ENCODE measurements at places on chromosomes 12 and 14. TPM values are rescaled to one million over a fixed set of nuclear protein-coding genes. Genes with fewer than 3 reads are reported as not detected.

DNA sequence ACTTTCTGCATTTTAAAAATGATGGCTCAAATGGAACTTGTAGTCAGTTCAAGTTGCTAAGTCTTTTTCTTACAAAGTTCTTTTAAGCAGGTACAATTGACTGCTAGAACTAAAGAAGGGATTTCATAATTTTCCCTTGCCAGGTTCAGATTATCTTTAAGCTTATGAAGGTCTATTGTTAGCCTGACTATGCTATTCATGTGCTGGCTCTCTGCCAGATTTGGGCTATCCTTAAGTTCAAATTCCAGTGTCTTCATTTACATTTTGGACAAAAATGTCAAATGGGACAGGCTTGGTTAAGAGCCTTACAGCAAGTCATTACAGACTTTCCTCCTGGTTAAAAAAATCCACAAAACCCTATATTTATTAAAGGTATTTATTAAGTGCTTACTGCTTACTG is 42.3 kb downstream of the INSM2 start:
- no peak for DNase-seq

Gene SNRPF
- 9.4 TPM for total RNA-seq

GRCh38 chr12:13293096-13293495 is 96.6 kb downstream of the EMP1 start:
- no peak for DNase-seq

- DNase-seq = no peak
Measured at GRCh38 chr14:61632807-61633206, 62.5 kb upstream of the HIF1A start.

Gene GPR84
- total RNA-seq = not detected

Gene FGF6
- total RNA-seq = not detected

DNA sequence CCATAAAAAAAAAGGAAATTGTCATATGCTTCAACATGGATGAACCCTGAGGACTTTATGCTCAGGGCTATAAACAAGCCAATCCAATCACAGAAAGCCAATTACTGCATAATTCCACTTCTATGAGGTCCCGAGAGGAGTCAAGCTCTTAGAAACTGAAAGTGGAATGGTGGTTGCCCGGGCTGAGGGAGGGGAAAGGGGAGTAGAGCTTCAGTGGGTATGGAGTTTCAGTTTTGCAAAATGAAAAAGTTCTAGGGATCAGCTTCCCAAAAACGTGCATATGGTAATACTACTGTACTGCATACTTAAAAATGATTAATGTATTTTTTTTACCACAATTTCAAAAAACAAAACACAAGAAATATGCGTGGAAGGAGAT is 52.0 kb downstream of the RNF34 start:
- DNase-seq = no peak

DNA sequence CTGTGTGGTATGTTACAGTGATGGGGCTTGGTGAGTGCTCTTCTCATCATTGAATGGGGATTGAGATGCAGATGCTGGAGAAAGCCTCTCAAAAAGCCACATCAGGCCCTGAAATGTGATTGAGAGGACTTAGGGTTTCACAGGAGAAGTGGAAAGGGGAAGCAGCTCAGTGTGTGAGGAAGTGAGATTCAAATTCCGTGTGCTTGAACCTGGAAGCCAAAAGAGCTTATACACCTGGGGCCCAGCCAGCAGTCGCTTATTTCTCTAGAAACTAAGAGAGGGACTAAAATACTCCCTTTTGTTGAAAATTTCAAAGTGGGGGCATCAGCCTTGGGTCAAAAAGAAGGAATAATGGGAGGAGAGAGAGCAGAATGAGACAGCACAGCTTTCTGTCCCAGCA is 39.1 kb upstream of the GZMB start:
- DNase-seq = no peak

Gene DCN
- 16.2 TPM for total RNA-seq

Gene PLD4
- total RNA-seq = not detected
